ENCODE measurements at places on chromosomes 6 and 20. TPM values are rescaled to one million over a fixed set of nuclear protein-coding genes. Genes with fewer than 3 reads are reported as not detected.

GRCh38 chr20:43662943-43663655 is 3.8 kb upstream of the MYBL2 start:
- peaks cover 3% of the 10 kb centered on the region for H3K27me3 ChIP-seq
- no peak overlapping the region for H3K4me3 ChIP-seq
- no peak overlapping the region for H3K27ac ChIP-seq
- peaks cover 4% of the 10 kb centered on the region for H3K4me1 ChIP-seq
- no peaks in the 10 kb centered on the region for H3K36me3 ChIP-seq

GRCh38 chr6:136184738-136185137 is 65.4 kb downstream of the MTFR2 start:
- DNase-seq, result no peak
- H3K27me3 ChIP-seq, result no peaks in the 10 kb centered on the region
- peaks cover 1% of the 10 kb centered on the region for H3K4me1 ChIP-seq
- H3K36me3 ChIP-seq, result no peaks in the 10 kb centered on the region

DNA sequence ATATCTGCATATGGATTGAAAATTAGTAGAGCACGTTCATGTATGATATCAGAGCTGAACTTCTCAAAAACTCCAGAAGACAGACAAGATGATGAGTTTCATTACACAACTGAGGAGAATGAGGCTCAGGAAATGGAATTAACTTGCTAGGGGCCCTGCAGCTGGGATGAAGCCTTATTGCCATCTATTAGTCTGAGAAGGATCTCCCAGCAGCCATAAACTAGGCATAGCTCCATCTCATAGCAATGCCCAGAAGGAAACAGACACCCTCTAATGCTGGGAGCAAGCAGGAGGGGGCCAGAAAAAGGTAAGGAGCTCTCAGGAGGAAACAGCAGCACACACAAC is 18.0 kb downstream of the TFEB start:
- no peak for DNase-seq
- no peaks in the 10 kb centered on the region for H3K27me3 ChIP-seq
- H3K4me3 ChIP-seq, result no peak overlapping the region
- peak overlapping the region; percentile 53 for H3K27ac ChIP-seq

TBX18 gene
- not detected for total RNA-seq

ADA gene
- total RNA-seq, result 24.2 TPM
